AG08395 (cell line): ENCODE measurements at places on chromosomes 1 and 21.

- no peak for DNase-seq
Observed at GRCh38 chr1:180934563-180934962, 21.9 kb downstream of the KIAA1614 start.

DNA sequence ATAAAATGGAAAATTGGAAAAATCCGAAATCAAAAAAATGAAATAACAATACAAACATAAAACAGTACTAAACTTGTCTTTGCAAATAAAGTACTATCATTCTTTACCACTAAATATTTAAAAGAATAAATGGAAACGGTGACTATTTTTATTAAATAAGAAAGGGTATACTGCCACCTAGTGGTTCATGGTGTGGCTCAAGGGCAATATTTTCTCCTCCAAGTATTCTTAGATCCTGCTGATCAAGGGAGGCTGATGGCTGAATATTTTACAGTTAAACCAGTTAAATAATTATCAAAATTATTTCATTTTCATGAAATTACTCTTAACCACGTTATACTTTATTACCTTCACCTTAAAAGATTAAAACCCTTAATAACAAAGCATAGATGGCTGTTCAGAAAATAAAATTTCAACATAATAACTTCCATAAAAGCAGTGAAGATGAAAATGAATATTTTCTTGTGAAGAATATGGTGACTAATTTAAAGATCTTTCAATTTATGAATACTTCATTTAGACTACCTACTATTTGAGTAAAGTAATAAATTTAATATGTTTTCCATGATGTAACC, 1793.9 kb downstream of the NCAM2 start:
- DNase-seq = peak; percentile 46

- peak; percentile 48 for DNase-seq
Observed at GRCh38 chr1:33296082-33296458, 24.8 kb downstream of the A3GALT2 start.

DNA sequence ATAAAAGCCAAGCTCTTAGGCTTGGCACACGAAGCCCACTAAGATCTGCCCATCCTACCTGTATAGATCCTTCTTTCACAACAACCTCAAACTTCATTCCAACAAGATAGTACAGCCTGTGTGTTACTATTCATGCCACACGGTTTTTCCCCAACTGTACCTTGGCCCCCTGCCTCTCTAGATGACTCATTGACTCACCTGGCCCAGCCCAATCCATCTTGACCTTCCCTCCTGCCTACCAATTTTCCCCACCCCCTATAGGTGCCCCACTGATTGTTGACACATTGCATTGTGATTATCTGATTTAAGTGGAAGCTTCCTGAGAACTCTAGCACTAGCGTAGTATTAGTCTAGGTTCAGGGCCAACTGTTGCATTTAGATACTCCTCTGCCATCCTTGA, 2.0 kb upstream of the CD101 start:
- DNase-seq = no peak

DNA sequence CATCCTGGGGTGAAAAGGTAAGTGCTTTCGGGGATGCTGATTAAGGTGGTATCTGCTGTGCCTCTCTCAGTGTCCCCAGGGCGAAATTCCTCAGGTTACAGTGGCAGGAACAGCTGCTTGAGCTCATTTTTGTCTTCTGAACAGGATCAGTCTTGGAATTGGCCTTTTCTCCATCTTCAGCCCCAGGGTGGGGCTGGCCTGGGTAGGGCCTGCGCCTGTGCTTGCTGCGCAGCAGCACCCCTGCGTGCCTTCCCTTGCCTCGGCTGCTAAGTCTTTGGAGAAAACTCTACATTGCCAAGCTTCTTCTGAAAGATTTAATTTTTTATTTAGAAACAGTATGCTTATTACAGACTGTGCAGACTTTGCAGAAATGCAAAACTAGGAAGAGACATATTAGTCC, 41.7 kb downstream of the ADARB1 start:
- DNase-seq = no peak

DNA sequence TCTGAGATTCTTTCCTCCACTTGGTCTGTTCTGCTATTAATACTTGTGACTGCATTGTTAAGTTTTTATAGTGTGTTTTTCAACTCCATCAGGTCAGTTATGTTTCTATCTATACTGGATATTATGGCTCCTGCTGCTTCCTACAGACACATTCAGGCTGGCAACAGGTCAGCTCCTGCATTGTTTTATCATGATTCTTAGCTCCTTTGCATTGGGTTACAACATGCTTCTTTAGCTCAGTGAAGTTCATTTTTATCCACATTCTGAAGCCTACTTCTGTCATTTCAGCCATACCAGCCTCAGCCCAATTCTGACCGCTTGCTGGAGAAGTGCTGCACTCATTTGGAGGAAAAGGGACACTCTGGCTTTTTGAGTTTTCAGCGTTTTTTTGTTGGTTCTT, 37.3 kb upstream of the F3 start:
- no peak for DNase-seq

GRCh38 chr1:27668121-27668807, 3.7 kb downstream of the IFI6 start:
- DNase-seq = no peak

DNA sequence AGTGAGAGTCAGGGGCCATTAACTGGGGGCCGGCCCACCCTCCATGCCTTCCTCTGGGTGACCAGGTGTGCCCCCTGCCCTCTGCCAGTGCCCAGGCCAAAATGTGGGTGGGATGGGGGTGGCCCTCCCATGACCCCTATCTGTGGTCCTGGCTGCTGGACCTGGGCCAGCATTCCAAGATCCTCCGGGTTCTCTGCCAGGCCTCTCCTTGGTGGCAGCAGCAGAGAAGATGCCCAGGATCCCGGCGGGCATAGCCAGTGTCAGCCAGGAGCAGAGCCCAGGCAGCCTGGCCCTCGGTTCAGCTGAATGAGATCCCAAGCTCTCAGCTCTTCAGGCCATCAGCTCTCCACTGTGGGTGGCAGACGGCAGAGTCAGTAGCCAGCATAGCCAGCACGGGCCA, 31.3 kb upstream of the ACTRT2 start:
- no peak for DNase-seq

GRCh38 chr1:208079161-208079560, 165.0 kb downstream of the PLXNA2 start:
- DNase-seq = no peak

GRCh38 chr1:178716111-178716510, 8.9 kb upstream of the RALGPS2 start:
- DNase-seq = peak; percentile 32

- DNase-seq = peak; percentile 38
Observed at GRCh38 chr1:170461291-170461747, 70.6 kb upstream of the GORAB start.

DNA sequence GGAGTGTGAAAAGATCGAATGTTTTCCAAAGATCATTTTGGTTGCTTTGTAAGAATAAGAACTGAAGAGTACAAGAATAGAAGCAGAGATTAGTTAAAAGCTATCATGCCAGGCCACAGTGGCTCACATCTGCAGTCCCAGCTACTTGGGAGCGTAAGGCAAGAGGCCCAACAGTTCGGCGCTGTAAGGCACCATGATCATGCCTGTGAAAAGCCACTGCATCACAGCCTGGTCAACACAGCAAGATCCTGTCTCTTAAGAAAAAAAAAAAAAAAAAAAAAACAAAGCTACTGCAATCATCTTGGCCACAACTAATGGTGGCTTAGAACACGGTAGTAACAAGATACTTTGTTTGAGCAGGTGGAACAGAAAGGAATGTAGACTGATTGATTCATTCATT, 116.2 kb downstream of the EIF4G3 start:
- no peak for DNase-seq

DNA sequence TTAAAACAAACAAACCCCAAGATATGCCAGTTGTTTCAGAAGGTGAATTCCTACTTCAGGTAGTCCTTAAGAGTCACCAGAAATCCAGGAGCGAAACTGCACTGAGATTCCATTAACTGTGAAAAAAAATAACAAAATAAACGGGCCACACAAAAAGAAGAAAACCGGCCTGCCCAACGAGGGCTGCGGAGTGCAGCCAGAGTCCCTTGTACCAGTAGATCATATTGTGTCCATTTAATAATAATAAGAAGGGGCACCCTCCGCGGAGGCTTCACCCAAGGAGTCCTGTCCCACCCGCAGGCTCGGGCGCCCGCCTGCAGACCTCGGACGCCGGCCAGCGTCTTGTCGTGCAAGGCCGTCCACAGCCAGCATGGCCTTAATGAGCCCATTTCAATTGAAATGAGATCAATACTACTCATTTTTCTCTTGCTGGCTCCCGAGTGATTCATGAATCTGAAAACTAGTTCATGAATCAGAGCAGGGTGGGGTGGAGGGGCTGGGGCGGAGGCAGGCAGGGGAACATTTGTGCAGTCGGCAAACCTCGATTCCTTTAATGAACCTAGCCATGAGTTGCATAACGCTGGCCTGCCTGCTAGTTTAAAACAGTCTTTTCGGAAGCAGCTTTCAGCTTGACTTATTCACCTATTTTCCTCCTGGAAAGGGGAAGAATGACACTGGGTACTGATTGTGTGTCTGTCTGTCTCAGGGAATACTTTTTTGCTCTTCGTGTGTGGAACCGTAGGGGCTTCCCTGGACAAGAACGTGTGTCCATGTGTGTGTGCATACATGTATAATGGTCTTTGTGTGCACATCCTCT, 113.1 kb upstream of the IRF2BP2 start:
- DNase-seq = peak; percentile 68

- DNase-seq = no peak
Observed at GRCh38 chr1:36542024-36542961, 59.6 kb upstream of the CSF3R start.

GRCh38 chr1:40630488-40631223, 34.8 kb downstream of the RIMS3 start:
- peak; percentile 35 for DNase-seq

DNA sequence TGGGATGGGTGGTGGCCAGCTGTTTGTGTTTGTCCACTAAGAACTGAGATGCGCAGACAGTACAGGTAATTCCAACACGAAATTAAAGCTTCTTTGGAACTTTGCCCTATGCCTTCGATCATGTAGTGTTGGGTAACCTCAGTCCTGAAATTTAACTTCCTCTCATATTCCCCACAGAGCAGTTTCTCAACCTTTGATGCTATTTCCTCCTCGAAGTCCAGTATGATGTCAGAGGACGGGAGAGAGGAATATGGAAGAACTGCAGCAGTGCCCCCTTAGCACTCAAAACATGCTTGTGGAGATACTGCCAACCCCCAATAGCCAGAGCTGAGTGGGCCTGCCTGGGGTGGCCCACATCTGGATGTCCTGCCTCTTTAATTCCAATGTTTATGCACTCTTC, 3.6 kb downstream of the LPAR3 start:
- DNase-seq = no peak

DNA sequence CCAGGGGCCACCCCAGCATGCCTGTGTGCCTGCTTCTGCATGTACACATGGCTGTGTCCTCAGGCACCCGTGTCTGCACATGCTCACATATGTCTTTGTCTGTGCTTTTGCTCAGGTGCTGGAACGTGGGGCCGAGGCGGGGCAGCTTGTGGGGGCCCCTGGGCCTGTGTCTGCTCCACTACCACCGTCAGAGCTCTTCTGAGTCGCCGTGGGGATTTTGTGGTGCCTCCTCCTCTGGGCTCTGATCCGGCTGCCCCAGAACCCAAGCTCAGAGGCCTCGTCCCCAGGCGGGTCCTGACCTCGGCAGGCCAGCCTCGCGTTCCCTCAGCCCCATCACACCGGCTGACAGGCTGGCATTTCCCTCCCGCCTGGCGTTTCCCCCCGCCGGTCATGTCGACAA, 104.6 kb upstream of the ACTRT2 start:
- no peak for DNase-seq

DNA sequence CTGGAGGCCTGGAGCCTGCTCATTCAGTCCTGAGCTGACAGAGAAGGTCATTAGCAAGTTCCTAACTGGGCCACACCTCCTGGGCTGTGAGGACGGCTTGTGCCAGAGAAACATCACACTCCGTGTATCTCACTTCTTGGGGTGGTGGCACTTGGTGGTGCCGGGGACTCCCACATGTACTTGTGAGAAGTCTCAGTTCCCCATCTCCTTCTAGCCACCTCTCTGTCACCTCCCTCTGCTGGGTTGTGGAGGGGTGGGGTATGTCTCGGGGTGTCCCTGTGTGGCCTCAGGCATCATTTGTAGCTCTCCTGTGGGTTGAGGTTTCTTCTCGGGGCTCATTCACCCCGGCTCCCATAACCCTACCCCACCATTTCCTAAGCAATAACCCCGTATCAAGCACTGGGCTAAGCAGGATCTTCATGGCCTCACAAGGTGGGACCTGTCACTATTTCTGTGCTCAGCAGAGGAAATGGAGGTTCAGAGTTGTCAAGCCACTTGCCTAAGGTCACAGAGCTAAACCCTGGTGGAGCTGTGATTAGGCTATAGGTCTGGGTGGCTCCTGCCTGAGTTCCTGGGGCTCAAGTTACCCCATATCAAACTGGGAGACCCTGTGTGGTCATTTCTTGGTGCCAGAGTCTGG, 62.5 kb downstream of the UBIAD1 start:
- DNase-seq = no peak

GRCh38 chr21:45294509-45295291, 7.0 kb upstream of the POFUT2 start:
- peak; percentile 94 for DNase-seq

- peak; percentile 72 for DNase-seq
Observed at GRCh38 chr1:42282024-42282579, 52.9 kb downstream of the FOXJ3 start.

DNA sequence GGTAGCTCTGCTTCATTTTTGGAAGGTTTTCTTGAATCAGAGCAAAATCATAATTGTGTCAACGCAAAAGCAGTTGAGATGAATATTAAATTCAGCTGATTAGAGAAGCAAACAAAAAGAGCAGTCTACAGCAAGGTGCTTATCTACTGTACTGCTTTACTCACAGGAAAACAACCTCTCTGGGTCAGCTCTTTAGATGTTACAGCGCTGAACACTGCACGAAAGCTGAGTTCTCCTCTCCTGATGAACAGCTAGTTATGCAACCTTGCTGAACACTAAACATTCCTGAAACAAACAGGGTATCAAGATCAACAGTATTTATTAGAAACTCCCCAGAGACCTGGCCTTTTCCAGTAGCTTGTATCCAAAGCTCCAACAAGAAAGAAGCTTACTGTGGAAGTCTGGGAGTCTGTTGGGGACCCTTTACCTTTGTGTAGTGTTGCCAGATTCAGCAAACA, 41.3 kb downstream of the TBCE start:
- DNase-seq = no peak

- DNase-seq = peak; percentile 24
Observed at GRCh38 chr1:236089046-236089773, 24.3 kb upstream of the NID1 start.

DNA sequence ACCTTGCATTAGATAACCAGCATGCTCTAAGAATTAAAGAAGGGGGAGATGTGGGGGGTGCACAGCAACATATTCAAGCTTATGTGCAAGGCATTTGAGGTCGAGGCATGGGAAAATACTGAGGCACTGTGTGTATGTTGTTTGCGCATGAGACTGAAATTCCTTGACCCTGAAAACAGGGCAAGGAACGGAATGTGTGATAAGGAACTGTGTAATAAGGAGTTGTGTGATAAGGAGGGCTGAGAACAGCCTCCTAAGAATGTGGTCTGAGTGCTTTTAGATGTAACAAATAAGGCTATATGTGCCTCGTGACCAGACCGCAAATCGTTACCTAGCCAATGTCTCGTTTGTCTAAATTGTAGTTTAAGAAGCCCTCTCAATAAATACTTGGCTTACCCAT, 26.5 kb upstream of the ITLN1 start:
- no peak for DNase-seq
